ENCODE measurements at places on chromosomes 6 and 20.

DNA sequence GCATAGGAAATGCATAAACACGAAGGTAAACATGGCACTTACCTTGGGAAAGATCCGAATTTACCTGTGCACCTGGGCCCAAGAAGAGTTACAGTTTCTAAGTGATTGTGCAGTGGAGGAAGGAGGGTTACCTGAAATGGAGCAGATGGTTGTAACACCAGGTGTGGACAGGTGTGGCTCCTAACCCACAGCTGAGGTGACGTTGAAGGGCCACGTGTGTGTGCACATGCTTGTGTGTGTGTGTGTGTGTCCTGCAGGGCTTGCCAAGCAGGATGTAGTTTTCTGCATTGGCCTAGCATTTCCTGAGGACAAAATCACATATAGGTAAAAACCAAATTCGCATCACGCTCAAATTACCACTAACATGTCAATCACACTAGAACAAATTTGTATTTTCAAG, 240.8 kb downstream of the ANKRD60 start:
- DNase-seq: no peak

- no peak for DNase-seq
Measured at GRCh38 chr20:8995761-8996160, 73.1 kb upstream of the PLCB4 start.

DNA sequence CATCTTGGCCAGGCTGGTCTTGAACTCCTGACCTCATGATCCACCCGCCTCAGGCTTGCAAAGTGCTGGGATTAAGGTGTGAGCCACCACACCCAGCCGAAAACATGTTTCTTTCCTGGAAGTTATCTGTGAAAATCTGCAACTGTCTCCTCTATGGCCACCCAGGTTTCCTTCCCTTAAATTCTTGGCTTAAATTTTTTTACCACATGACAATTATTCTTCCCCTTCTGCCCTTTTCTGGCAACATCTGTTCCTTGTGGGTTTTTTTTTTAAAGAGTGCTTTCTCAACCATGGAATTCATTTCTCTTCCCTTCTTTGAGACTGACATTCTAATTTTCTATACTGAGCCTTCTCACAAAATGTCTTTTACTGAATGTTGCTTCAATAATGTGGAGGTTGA, 59.6 kb downstream of the DOK5 start:
- DNase-seq: no peak

- no peak for DNase-seq
Measured at GRCh38 chr6:136525586-136526195, 24.5 kb downstream of the MAP7 start.

- no peak for DNase-seq
Measured at GRCh38 chr6:164262348-164262747, 847.8 kb downstream of the QKI start.

GRCh38 chr6:129006724-129007514, 124.0 kb downstream of the LAMA2 start:
- no peak for DNase-seq

- no peak for DNase-seq
Measured at GRCh38 chr20:42887281-42887680, 302.4 kb downstream of the PTPRT start.

Data from T1000 (cell line).